SK-N-SH (cell line): ENCODE measurements at places on chromosomes 4 and X. TPM values are rescaled to one million over a fixed set of nuclear protein-coding genes. Genes with fewer than 3 reads are reported as not detected.

DNA sequence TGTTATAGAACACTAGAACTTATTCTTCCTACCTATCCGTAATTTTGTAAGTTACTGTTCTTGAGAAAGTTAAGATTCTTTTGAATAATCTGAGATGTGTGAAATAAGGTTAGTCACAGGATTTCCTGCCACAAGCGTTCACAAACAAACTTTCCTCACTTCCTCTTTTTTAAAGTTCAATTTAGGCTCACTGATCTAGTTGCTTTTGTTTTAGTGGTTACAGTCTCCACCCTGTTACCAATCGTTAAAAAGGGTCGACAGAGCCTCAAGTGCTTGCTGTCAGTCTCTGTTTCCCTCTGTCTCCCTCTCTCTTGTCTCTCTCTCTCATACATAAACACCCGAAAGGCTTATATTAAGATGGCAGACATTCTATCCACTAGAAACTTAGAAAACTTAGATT, 35.9 kb upstream of the STK26 start:
- H3K4me1 ChIP-seq, result no peaks in the 10 kb centered on the region
- peaks cover 7% of the 10 kb centered on the region; the same call in 1 of the 2 replicates for H3K27me3 ChIP-seq
- no peak overlapping the region for H3K4me3 ChIP-seq
- H3K36me3 ChIP-seq, result no peaks in the 10 kb centered on the region

The UGT2B15 gene
- not detected in 2 replicates for polyA plus RNA-seq

The SSR4 gene
- polyA plus RNA-seq, result 326 and 367 TPM in 2 replicates

The KDR gene
- polyA plus RNA-seq, result 0.02 TPM in 1 of 2 replicates, not detected in the other

DNA sequence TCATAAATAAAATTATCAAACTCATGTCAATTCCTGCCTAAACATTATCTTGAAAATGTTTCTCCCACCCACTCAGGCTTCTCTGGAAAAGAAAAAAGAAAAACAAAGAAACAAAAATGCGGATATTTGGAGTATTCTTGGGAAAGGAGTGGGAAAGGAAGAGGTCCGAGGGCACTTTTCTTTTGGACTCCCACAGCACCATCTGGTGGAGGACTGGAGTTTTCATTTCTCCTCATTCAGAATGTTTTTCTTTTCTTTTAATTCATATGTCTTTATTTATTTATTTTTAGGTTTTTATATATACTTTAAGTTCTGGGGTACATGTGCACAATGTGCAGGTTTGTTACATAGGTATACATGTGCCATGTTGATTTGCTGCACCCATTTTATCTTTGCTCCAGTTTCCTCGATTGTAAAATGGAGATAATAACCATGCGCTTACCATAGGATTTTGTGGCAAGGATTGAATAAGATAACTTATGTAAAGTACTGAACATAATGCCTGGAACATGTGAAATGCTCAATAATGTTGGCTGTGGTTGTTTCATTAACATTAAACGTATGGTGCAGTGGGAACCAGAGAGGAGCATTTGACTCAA, 8.0 kb upstream of the KCNE5 start:
- no peaks in the 10 kb centered on the region for H3K4me1 ChIP-seq
- DNase-seq, result peak; percentile 34
- H3K27me3 ChIP-seq, result no peaks in the 10 kb centered on the region

DNA sequence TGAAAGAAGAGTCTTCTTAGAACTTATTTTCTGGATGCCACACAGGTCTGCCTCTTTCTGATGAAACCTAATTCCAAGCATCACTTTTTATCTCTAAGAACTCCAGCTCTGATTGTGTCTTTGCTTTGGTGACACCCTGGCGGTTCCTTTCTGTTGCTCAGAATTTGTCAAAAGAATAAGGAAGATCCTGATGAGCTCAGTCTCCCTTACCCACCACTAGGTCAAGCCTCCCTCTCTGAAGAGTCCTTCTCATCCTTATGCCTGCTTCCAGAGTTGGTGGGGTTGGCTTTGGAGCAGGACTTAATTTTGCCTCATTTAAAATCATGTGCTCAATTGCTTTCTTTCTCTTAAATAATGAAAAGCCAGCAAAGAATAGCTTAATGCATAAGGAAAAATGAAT, 31.5 kb upstream of the RPL34 start:
- H3K4me3 ChIP-seq, result no peak overlapping the region
- H3K27ac ChIP-seq, result no peak overlapping the region
- no peaks in the 10 kb centered on the region for H3K36me3 ChIP-seq
- H3K4me1 ChIP-seq, result peaks cover 4% of the 10 kb centered on the region; the same call in 1 of the 2 replicates
- no peaks in the 10 kb centered on the region for H3K27me3 ChIP-seq

DNA sequence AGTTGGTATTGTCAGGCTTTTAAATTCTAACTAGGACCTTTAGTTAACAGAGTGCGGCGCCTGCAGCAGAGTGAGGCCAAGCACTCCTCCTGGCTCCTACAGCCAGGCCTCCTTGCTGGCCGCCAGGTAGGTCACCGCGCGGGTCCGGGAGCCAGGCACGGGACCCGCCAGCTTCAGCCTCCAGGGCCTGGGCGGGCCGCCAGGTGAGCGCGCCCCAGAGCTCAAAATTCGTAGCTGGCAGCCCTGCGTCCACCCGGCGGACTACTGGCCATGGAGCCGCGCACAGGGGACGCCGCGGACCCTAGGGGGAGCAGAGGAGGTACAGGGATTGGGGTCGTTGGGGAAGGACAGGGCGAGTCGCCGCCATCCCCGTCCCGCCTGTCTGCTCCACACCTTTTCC, at the start of gene MAGIX:
TSS of gene MAGIX (plus strand) at position 139 of the 400 bp plus-strand sequence. CDS start at position 271, 132 bp downstream.
- DNase-seq, result no peak
- peak within 1 kb of the TSS; percentile 28; the same call in 1 of the 2 replicates for H3K27ac ChIP-seq
- no peaks in the 10 kb centered on the region for H3K36me3 ChIP-seq
- H3K4me1 ChIP-seq, result peaks cover 4% of the 10 kb centered on the region; the same call in 1 of the 2 replicates

DNA sequence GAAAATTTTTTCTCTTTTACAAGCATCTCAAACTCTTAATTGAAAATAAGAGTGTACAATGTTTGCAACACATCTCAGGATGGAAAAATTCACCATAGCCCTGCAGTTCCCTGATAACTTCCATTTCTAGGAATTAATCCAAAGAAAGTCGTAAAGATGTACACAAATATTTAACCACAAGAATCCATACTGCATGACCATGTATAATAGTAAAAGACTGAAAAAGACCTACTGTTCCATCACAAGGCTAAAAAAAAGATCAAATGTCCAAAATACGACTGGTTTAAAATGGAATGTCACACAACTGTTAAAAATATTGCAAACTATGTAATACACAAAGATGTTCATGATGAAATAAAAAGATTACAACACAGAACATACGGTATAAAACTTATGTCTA, 32.1 kb downstream of the HUWE1 start:
- H3K4me1 ChIP-seq, result no peaks in the 10 kb centered on the region
- no peaks in the 10 kb centered on the region; the same call in 1 of the 2 replicates for H3K27me3 ChIP-seq
- H3K27ac ChIP-seq, result no peak overlapping the region
- peaks cover 13% of the 10 kb centered on the region for H3K36me3 ChIP-seq
- no peak overlapping the region for H3K4me3 ChIP-seq
- no peak for DNase-seq
